ENCODE measurements at places on chromosomes 11 and 22. TPM values are rescaled to one million over a fixed set of nuclear protein-coding genes. Genes with fewer than 3 reads are reported as not detected.

GRCh38 chr11:114397349-114397982 is 2.8 kb downstream of the C11orf71 start:
- DNase-seq: no peak
- no peaks in the 10 kb centered on the region for H3K27me3 ChIP-seq
- H3K36me3 ChIP-seq: no peaks in the 10 kb centered on the region
- H3K27ac ChIP-seq: no peak overlapping the region
- peaks cover 14% of the 10 kb centered on the region for H3K4me1 ChIP-seq

OR52L1 gene
- not detected for total RNA-seq

DNA sequence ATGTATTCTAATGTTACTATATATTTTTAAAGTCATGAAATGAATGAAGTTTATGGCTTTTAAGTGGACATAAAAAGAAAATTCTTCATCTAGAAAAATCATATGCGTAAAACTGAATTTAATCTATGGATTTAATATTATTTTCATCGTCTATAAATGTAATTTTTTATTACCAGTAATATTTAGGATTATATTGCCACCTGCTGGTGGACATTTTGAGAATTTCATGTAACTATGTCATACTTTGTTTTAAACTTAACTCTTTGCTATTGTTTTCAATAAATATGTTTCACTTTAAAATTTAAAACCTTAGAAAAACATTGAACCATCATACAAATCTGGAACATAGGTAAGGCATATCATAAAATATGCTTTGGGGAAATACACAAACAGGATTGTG is 66.5 kb upstream of the CEP126 start:
- H3K27me3 ChIP-seq: no peaks in the 10 kb centered on the region
- no peak for DNase-seq
- no peak overlapping the region for H3K27ac ChIP-seq
- H3K4me1 ChIP-seq: no peaks in the 10 kb centered on the region

DNA sequence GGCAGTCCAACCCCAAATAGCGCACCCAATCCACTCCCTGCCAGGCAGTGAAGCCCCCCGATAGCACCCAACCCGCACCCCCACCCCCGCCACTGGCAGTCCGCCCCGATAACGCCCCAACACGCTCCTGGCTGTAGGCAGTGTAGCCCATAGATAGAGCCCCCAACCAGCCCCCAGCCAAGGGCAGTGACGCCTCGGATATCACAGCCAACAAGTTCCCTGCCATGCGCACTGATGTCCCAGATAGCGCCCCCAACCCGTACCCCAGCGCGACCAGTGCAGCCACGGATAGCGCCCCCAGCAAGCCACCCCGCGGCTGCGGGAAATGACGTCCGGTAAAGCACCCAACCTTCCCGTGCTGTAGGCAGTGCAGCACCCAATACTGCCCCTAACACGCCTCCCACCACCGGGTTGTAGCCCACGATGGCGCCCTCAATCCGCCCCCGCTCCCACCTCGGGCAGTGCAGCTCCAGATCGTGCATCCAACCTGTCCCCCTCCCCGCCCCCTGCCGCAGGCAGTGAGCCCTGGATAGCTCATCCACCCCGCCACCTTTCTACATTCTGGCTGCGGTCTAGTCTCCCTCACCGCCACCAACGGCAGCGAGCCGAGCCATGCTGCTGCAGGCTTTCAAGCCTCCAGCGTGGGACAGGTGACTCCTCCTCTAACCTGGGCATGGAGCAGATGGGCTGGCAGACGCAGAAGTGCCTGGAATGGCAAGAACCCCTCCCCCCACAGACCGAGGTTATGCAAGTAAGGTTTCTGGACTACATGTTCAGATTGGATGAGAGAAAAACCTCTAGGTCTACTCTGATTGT is 625 bp downstream of the RFPL2 start:
- H3K27ac ChIP-seq: no peak overlapping the region
- H3K4me3 ChIP-seq: no peak overlapping the region
- H3K27me3 ChIP-seq: no peaks in the 10 kb centered on the region

C11orf16 gene
- total RNA-seq: not detected

Data from thyroid gland (tissue), 4 donors.